Left ventricle myocardium inferior (tissue), 1 donor: ENCODE measurements at places on chromosomes 6 and 20. TPM values are rescaled to one million over a fixed set of nuclear protein-coding genes. Genes with fewer than 3 reads are reported as not detected.

TULP4 gene
- total RNA-seq, result 111 TPM

MPC1 gene
- total RNA-seq, result 531 TPM

SYCP2L gene
- total RNA-seq, result 0.33 TPM

RAB44 gene
- 0.05 TPM for total RNA-seq
